Cardiac muscle cell (in vitro differentiated cells and primary cell): ENCODE measurements at places on chromosomes 12 and 14.

GRCh38 chr14:65044596-65044959, 57.7 kb downstream of the MAX start:
- DNase-seq = peak; percentile 31

DNA sequence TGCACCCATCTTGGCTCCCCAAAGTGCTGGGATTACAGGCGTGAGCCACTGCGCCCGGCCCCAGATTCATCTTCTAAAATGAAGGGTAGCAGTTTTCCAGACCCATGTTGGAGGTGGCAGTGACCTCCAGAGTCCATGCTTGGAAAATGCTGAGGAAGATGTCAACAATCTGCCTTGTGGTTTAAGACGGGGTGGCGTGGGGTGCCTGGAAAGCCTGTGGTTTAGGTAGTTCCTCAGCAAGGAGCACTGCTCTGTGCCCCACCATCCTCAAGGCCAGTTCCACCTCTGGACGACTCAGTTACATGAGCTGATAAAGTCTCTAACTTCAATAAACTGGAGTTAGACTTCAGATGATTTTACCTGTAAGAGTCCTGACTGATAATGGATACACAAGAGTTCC, 48.6 kb downstream of the DRAM1 start:
- peak; percentile 52 for DNase-seq

DNA sequence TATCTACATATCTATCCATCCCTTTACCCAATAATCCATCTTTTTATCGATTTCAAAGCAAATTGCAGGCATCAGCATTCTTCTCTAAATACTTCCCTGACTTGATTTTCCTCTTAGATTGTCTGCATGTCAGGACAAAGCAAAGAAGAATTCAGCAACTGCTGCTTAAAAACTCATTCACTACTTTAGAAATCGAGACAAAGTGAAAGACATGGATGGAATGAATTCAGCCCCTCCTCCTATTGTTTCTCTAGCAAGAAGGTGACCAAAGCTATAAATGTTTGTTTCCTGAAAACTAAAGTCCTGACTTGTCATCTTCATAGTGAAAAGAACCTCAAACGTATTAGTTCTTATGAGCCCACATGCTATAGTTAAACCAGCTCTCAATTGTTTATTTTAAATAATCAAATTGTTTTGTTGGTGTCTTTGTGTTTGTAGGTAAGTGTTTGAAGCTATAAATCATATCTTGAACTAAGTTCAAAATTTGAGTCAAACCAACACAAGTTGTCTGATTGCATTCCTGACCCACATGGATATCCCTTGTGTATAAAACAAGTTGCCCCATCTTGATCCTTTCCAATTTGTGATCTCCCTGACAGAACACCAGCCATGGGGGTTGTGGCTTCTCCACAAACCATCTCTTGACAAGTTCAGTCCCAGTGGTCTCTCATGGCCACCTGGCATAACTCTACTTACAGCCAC, 58.6 kb upstream of the ARHGAP5 start:
- no peak for DNase-seq

- peak; percentile 64 for DNase-seq
Measured at GRCh38 chr14:99518441-99519346, 37.5 kb downstream of the CCNK start.

GRCh38 chr14:39233680-39234326, at the start of gene MIA2:
Gene MIA2, plus strand, starts transcription at chr14:39233915. Its CDS starts 200 bp downstream, at chr14:39234115.
- no peak for DNase-seq

DNA sequence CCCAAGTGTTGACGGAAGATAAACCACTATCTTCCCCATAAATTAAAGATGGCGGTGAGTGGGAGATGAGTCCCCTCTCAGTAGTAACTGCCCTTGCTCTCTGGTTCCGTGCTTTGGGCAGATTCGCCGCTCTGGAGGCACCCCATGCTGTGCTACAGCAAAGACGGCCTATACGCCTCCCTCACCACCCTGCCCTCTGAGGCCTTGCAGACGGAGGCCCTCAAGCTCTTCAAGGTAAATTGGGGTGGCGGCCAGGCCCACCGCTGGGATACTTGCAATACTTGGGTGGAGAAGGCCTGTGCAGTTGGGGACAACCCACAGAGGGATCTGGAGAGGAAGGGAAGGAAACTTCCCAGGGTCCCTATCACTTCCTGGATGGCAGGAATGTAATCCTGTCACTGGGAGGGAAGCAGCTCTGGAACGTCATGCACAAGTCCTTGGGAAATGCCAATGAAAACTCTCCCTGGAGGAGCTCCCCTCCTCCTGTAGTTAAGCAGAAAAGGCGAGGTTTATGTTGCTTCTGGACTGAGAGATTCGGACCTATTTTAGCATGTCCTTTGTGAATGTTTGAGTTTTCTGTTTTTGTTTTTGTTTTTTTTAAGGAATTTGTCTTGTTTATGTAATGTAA, 22.8 kb downstream of the PIGH start:
- no peak for DNase-seq

- no peak for DNase-seq
Measured at GRCh38 chr12:56128670-56129205, 671 bp downstream of the ESYT1 start.

DNA sequence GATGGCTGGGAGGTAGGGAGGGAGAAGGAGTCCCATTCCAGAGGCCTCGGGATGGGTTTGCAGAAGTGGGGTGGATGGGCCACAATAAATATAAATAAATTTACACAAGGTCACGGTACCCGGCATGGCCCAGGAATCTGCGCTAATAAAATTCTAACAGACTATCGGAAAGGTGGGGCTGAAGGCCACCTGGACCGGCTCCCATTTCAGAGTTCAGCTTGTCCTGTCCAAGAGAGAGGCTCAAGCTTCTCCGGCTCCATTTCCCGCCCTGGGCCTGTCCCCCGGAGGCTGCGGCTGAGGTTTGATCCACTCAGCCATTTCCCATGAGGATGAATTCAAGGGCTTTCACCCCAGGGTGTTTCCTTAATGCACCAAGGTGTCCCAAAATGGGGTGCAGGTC, 30.2 kb downstream of the FOXN4 start:
- DNase-seq = no peak

DNA sequence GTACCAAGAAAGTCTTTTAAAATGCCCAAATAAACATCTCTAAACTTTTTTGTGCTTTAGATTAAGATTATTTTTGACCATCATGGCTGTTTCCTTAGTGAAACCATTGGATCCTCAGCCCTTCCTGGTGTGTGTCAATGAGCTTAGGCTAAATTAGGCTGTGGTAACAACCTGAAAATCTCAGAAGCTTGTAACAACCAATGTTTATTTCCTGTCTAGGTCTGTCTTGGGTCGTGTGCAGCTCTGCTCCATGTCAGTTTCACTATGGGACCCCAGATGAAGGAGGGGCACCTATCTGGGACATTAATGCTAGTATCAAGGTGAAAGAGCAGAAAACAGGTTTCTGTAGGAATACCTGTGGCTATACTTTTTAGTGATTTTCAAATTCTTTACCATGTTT, 49.9 kb downstream of the KCNMB4 start:
- no peak for DNase-seq

DNA sequence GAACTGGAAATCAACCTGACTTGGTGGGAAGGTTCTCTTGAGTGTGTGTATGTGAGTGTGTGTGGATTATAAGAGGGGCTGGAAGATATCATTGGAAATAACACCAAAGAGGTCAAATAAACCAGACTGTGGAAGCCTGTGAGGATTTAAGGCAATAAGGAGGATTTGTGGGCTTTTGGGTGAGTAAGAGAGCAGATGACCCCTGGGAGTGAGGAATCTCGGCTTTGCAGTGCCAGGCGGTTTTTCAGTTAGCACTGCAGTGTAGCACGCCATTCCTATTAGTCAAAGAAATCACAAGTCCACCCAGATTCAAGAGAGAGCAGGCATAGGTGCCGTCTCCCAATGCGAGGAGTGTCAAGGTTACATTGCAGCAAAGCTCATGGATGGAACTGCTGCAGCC, 63.3 kb downstream of the CALM1 start:
- DNase-seq = no peak

- DNase-seq = no peak
Measured at GRCh38 chr12:95099270-95099790, 25.9 kb upstream of the NR2C1 start.

DNA sequence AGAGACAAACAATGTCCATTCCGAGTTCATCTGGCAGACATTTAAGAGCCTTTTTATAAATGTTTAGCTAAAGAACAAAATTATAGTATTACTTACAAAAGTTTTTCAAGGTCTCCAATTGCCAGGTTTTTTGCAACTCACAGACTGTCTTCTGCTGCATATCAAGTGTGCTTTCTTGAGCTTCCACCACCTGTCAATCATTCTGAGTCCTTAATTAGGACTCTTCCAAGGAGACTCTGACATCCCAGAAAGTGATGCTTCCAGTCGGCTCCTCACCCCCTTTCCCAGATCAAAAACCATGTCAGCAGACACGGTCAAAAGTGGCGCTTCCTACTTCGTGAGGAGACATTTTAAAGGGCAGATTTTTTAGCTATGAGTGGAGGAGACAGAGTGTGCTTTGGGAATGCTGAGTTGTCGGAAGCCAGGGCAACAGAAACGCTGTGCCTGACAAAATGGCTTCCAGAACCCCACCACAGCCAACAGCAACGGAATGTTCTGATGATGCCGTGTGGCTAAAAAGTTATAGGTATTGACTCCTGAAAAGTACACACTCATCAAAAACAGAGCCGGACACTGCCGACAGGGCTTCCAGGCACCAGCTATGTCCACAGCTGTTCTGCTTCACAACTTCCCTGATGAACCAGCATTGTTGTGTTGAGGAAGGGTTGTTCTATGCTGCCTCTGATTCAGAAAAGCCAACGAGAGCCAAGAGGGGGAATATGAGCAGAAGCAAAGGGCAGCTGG, 116.1 kb upstream of the SLC35F4 start:
- DNase-seq = no peak

DNA sequence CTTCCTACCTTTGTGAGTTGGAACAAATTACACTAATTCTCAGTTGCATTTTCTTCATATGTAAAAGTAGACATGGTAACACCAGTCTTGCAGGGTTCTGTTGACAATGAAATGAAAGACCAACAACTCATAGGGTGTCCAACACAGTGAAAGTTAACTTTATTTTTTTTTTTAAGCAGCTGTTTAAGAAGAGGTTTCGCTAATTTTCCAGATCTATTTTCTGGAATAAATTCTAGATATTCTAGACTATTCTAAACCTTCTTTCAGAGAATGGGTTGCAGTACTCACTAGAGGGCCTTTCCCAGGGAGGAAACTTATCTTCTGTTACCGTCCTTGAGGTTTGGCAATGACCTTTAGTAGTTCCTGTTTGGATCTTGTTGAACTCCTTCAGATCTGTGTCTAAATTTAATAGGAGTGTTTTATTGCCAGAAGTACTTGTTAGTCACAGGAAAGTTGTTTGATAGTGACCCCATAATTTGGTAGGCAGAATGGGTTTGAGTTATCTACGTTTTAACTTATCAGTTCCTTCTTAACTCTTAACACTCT, 2.8 kb upstream of the ART4 start:
- DNase-seq = peak; percentile 78

- DNase-seq = no peak
Measured at GRCh38 chr12:2372735-2373134, 319.9 kb downstream of the CACNA1C start.

- DNase-seq = no peak
Measured at GRCh38 chr14:44732144-44732543, 225.1 kb upstream of the FSCB start.

DNA sequence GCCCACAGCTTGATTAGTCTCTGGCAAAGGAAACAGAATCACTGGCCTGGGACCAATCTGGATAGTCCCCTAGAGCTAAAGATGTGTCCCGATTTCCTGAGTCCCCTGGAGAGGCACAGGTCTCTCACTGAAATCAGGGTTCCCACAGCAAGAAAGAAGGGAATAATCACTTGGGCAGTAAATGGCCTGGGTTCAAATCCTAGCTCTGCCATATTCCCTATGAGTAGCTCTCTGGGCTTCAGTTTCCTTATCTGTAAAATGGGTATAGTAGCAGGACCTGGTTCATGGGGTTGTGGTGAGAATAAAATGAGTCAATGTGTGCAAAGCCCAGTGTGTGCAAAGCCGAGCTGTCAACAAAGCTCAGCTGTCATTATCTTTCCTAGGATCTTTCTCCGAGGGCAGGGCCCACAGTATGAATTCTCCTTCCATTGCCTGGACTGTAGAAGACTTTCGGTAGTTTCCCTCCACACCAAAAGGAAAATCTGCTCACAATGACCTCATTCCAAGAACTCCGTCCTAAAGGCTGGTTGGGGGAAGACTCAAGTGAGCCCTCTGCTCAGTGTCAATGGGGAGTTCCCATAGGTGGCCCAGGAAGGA, 12.6 kb upstream of the NCOR2 start:
- DNase-seq = no peak

DNA sequence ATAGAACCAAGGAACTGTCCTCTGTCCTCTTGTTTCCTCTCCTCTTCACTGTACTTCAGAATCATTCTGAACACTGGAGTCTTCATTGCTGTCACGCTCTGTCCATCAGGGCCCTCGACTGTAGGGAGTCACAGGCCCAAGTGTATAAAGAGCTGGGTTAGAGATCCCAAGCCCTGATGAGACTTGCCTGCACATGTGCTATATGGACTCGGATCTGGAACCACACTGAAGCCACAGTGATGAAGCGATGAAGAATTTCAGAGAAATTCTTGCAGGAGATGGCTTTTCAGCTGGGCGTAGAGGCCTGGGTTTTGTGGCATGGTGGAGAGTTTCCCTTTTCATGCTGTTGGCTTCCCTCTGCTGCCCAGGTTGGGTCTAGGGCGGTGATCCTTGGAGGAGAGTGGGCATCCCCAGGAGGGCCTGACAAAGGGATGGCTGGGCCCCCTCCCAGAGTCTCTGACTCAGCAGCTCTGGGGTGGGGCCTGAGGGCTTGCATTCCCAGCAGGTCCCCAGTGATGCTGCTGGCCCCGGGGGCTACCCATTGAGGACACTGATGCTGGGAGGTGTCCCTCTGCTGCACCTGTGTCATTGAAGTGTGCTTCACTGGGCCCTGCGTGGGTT, 39.6 kb upstream of the YY1 start:
- no peak for DNase-seq

DNA sequence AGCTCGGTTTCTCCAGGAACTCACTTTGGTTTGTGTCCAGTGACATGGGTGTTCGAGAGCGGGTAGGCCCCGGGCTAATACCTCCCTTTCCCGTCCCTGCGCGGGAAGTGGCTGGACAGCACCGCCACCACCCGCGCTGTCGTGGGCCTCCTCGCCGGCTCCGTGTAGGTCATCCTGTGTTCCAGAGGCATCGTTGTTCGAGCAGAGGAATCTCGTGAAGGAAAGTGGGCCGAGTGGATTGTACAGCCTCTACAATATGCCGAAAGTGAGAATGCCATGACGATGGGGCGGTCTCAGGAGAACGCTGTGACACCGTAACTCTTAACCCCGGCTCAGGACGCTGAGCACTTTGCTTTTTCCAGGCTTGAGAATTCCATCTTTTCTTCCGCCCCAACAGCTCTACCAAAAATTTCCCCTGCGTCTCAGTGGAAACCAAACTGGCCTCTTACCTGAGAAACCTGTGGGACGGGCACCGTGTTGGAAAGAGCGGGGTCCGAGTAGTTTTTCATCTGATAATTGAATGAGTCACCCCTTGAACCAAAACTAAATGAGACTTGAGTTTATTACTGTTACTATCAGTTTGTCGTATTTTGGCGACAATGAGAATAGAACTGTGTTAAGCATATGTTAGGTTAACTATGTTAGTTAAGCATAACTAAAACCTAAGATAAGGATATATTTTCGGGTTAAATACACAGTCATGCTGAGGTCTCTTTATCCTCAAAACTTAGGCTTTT, 510 bp downstream of the EIF2S1 start:
- no peak for DNase-seq
